Kidney capillary endothelial cell (primary cell): ENCODE measurements at places on chromosomes 5 and 9.

GRCh38 chr5:67660149-67660548 is 463.6 kb upstream of the CD180 start:
- no peak for DNase-seq

DNA sequence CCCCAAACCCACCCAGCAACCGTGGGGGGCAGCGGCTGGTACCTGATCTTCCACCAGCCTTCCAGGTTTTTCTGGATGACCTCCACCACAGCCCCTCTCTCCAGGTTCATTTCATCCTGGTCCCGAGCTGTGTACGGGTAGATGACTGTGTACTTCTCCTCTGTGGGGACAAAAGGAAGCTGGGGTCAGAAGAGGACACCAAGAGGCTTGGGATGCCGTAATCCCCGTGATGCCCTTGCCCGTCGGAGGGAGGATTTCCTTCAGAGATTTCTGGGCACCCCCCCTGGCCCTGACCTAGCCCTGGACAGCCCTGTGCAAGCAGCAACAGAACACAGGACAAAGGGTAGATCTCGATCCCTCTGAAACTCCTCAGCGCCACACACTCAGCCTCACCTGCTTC is 70.3 kb upstream of the UBTD2 start:
- no peak for DNase-seq

DNA sequence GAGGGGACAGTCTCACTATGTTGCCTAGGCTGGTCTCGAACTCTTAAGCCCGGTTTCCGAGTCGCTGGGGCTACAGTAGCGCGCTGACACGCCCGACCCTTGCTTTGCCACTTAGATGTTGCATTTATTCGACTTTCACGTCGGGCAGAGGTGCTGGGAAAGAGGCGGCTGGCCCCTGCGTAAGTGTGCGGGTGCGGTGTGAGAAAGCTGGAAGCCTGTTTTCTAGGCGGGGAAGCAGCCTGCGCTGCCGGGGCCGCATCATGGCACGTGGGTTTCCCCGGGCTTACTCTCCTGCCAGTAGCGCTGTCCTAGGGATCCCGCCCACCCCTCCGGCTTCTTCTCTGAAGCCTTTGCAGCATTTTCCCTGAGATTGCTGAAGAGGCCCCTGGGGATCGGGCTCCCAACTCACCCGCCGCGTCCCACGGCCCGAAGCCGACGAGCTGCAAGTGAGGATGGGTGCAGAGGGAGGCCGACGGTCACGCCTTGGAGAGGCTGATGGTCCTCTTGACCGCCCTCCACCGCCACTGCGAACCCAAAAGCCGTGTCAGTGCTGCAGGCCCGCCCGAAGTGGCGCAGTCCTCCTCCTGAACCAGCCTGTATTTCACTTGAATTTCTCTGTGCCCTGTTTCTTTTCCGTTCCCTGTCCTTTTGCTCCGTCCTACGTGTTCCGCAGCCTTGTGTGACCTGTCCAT is 5.8 kb upstream of the TRIM41 start:
- DNase-seq = no peak

DNA sequence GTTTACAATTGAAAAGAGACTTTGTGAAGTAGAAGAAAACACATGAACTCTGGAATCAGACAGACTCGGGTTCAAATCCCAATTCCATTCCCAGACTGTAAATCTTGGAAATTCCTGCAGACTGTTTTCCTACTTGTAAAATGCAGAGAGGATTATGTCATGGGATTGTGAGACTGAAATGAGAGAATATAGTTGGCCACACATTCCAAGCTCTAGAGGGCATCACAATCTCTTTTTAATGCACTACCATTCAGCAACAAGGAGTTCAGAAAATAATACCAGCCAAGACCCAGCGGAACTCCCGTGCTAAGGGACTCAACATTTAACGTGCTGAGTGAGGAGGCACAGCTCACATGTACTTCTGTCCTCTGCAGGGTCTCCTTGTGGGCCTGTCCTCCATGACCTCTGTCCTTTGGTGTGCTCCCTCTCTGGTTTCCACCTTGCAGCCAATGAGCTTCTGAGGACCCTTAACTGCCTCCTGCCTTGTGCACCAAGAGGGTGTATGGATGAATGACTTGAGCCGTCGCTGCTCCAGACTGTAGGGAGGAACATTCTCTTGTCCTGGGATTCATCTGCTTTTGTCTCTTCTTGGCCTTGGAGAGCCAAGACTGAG is 263.5 kb downstream of the NTRK2 start:
- DNase-seq = no peak

- DNase-seq = no peak
Observed at GRCh38 chr9:116905171-116905588, 218.1 kb downstream of the TRIM32 start.

GRCh38 chr9:29806937-29807618 is 2233.8 kb upstream of the C9orf72 start:
- DNase-seq = no peak

- DNase-seq = no peak
Observed at GRCh38 chr5:176155922-176156359, 82.3 kb upstream of the SIMC1 start.

- DNase-seq = no peak
Observed at GRCh38 chr9:16619914-16620520, 250.5 kb downstream of the BNC2 start.

- no peak for DNase-seq
Observed at GRCh38 chr5:10485142-10485795, 43.6 kb downstream of the ROPN1L start.

GRCh38 chr9:3648266-3648665 is 122.5 kb upstream of the RFX3 start:
- DNase-seq = no peak

DNA sequence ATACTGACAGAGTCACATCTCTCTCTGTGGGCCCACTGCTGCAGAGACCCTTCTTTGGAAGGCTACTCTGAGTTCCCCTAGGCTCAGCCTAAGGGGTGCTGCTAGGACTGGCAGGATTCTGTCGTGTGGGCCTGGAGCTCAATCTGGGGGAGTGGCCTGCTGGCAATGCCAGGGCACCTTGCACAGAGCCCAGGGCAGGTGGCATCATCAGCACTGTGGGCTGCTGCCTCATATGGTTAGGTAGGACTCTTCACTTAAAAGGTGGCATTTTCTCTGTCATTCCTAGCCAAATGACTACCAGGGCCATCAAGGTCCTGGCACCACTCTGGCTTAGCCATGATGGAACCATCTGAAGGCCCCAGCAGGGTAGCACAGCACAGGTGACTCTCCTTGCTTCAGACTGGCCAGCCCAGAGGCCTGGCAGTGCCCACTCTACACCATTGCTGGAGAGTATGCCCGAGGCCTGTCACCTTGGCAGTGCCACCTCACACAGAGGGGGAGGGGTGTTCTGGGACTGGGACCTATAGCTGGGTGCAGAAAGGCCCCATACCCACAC is 21.9 kb downstream of the PITX1 start:
- DNase-seq = no peak

GRCh38 chr5:143074414-143074996 is 304.3 kb downstream of the ARHGAP26 start:
- DNase-seq = no peak

- no peak for DNase-seq
Observed at GRCh38 chr9:33489066-33489465, 15.3 kb upstream of the NOL6 start.

GRCh38 chr5:158621391-158621790 is 478.3 kb downstream of the EBF1 start:
- DNase-seq = no peak

DNA sequence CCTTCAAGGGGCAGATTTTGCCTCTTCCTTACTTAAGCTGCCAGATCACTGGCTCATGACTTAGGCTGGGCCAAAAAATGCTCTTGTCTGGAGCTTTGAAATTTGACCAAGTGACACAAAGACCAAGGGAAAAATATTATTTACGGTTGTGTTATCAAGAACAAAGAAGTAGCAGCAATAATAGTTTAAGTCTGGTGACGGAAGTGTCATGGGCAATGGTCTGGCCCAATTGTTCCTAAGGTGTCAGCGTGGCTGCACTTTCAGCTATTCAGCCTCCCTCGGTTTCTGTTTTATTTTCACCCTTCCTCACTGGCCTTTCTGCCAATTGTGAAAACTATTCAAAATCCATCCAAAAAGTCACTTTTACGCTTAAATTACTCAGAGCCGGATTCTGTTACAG is 185.3 kb downstream of the CDH18 start:
- DNase-seq = no peak

DNA sequence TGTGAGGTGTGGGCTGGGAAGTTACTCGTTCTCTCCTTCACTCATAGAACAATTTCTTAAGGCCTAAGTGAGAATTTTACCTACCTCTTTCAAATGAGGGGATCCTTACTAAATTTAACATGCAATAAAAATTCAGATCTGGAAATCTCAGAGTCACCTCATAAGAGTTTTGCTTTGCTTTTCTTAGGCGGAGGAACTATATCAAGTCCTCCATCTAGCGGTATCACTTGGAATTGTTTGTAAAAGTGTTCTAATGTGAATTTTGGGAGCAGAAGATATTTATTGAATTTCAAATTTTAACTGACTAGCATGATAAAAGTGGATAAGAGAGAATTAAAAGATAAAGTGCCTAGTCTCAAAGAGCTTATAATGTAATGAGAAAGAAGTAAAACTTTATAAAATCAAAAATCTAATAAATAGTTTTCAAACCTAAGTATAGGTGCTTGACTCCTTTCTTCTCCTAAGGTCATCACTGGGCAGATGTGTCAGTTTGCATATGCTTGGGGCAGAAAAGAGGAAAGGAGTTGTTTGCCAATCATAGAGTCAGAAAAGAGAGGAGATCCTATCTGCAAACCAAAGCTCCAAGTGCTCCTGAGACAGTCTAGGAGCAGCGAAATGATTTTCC is 145.7 kb upstream of the DAB2 start:
- DNase-seq = peak; percentile 69

GRCh38 chr5:117837786-117838185 is 1150.6 kb downstream of the DTWD2 start:
- DNase-seq = no peak

DNA sequence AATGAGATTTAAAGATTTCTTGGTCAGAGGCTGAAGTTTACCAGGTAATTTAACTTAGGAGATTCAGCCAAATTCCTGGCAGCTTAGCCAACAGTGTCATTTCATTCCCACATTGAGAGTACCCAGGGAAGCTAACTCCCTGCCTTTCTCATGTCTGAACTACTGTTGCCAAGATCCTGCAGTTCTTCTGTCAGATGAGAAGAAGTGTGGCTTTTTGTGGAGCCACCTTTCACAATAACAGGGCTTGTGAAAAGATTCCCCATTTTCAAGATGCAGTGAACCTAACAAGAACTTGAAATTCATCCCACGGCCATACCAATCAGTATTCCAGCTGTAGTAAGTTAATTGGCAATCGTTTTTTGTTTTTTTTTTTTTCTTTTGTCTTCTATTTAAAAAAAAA is 176.4 kb downstream of the XRCC4 start:
- no peak for DNase-seq

DNA sequence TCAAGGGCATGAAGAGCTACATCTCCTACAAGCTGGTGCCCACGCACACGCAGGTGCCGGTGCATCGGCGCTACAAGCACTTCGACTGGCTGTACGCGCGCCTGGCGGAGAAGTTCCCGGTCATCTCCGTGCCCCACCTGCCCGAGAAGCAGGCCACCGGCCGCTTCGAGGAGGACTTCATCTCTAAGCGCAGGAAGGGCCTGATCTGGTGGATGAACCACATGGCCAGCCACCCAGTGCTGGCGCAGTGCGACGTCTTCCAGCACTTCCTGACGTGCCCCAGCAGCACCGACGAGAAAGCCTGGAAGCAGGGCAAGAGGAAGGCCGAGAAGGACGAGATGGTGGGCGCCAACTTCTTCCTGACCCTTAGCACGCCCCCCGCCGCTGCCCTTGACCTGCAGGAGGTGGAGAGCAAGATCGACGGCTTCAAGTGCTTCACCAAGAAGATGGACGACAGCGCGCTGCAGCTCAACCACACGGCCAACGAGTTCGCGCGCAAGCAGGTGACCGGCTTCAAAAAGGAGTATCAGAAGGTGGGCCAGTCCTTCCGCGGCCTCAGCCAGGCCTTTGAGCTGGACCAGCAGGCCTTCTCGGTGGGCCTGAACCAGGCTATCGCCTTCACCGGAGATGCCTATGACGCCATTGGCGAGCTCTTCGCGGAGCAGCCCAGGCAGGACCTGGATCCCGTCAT is 1.4 kb downstream of the SNX18 start:
- no peak for DNase-seq

GRCh38 chr9:87269296-87270176 is 228.1 kb upstream of the DAPK1 start:
- DNase-seq = no peak

- DNase-seq = no peak
Observed at GRCh38 chr5:105506692-105507277, 1944.2 kb upstream of the NUDT12 start.

GRCh38 chr9:125437771-125438221 is 176.2 kb downstream of the GAPVD1 start:
- DNase-seq = no peak

DNA sequence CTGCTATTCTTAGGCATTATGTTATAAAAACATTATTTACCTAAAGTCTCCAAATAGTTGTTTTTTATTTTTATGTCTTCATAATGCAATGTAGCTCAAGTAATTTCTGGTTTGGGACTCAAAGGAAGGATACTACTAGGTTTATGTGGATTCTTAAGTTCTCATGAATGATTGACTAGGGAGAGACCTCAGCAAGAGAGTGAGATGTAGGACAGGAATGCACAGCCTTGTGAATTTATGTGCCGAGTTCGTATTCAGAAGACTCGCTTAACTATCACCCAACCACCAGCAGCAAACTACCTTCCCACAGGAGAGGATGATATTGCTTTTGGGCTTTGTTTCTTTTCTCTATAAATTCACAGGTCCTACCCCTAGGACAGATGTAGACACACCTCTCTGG is 282.9 kb downstream of the ARHGEF28 start:
- no peak for DNase-seq

DNA sequence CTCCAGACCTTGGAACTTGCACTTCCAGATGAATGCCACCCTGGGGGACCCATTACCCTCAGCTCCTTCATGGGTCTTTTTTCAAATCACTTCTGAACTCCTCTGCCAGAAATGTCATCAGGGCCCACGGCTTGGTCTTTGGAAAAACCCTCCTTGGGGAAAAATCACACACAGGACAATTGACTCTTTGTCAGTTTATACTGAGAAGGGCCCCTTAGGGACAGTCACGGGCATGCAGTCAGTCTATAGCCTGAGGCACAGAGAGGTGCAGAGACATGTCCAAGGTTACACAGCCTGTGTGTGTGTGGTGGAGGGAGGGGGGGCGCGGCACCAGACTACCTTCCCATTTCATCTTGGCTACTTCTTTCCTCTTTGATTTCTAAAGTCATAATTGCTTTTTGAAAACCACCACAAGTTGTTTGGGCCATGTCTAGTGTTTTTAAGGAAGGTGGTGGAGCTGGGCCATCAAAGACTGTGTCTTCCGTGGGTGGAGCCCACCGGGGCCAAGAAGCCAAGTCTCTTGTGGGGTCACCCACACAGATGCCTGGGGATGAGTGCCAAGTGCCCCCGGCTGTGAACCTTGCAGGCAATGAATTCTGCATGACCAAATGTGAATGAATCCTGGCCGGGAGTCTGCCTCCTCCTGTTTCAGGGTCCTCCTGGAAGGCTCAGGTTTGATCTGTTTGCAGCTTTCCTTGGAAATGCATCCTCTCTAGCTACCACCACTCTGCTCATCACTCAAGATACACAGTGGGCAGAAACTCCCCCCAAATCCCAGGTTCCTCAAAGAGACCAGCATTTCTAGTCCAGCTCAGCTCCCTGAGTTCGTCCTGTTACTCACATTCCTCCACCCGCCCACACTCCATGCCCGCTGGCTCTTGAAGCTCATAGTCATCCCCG is 200.1 kb upstream of the TBC1D2 start:
- no peak for DNase-seq

- no peak for DNase-seq
Observed at GRCh38 chr5:123098767-123099513, 9.9 kb downstream of the PRDM6 start.
